ENCODE measurements at places on chromosomes 5 and 9.

DNA sequence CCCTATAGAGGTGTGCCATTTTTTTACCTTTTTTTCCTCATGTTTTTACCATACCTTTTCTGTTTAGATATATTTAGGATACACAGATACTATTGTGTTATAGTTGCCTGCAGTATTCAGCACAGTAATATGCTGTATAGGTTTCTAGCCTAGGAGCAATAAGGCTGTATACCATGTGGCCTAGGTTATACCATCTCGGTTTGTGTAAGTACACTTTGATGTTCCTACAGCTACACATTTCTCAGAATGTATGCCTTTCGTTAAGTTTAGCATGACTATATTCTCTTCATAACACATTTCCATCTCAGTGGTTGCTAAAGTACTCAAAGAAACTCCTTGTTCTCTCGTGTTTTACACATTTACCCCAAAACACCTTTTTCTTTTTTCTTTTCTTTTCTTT is 23.0 kb downstream of the UBE2D2 start:
- ATAC-seq, result no peak

GRCh38 chr5:172903790-172904189 is 55.4 kb upstream of the RPL26L1 start:
- no peak for ATAC-seq

DNA sequence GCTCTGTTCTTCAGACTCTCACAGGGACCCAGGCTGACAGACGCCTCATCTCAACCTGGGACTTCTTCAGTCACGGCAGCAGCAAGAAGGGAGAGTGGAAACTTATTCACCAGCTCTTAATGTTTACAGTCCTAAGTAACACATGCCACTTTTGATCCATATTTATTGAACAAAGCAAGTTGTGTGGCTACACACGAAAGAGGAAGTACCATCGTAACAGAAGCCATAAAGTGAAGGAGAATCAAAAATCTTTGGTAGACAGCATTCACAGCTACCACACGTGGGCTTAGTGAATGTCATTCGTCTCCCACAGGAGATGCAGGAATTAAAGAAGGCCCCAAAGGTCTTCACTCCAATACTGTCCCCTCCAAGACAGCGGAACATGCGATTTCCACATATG is 582.6 kb downstream of the CETN3 start:
- ATAC-seq, result peak; percentile 5

DNA sequence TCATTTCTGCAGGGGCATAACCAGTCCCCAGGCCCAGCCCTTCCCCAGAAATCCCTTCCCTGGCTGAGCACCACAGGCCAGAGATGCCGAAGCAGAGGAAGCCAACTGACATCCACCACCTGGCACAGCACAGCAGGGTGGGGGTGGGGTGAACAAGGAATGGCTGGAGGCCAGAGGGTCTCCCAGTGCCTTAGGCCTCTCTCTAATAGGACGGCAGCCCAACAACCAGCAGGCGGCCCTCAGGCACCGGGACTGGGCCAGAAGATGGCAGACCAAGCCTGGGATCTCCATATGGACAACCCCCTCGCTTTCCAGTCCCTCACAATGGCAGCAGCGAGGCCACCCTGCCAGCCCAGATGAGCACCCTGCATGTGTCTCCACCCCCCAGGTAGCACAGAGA is 13.2 kb downstream of the PDLIM4 start:
- no peak for ATAC-seq

DNA sequence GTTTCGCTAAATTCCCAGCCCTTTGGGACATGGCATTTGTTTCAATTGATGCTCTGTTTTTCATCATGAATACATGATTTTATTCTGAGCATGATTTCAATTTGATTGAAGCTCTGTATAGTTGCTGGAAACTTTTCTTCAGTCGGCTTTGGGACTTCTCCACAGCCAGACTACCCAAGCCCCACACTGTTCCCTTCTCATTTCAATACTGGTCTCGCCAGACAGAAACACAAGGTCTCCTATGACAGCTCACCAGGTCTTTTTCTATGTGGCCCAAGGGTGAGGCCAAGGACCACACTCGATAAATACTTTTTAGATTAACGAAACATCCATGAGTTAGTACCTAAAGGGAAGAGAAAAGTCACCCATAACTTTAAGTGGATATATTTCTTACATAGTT is 132.2 kb downstream of the ARL15 start:
- ATAC-seq, result peak; percentile 56

- ATAC-seq, result no peak
Observed at GRCh38 chr5:133744960-133745308, 132.6 kb upstream of the FSTL4 start.

- no peak for ATAC-seq
Observed at GRCh38 chr5:150645070-150645700, 4.7 kb downstream of the SYNPO start.

GRCh38 chr9:89218040-89218928 is 39.7 kb upstream of the SHC3 start:
- ATAC-seq, result no peak
